ENCODE measurements at places on chromosomes 1 and 21.

DNA sequence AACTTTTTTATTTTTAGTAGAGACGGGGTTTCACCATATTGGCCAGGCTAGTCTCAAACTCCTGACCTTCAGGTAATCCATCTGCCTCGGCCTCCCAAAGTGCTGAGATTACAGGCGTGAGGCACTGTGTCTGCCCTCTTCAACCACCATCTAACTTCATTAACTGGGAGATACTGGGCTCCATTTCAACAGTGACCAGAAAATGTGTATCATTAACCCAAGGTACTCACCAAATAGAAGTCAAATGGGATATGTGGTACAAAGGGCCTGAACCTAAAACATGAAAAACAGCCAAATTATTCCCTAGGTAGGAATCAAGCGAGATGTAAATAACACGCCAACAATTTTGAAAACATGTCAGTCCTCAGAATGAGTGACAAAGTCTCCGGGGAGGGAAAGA is 1.2 kb downstream of the ILF2 start:
- no peak for DNase-seq

- no peak for DNase-seq
Measured at GRCh38 chr1:183884526-183884925, 79.6 kb downstream of the RGL1 start.

GRCh38 chr1:20325407-20325843 is 34.8 kb downstream of the VWA5B1 start:
- DNase-seq, result no peak

DNA sequence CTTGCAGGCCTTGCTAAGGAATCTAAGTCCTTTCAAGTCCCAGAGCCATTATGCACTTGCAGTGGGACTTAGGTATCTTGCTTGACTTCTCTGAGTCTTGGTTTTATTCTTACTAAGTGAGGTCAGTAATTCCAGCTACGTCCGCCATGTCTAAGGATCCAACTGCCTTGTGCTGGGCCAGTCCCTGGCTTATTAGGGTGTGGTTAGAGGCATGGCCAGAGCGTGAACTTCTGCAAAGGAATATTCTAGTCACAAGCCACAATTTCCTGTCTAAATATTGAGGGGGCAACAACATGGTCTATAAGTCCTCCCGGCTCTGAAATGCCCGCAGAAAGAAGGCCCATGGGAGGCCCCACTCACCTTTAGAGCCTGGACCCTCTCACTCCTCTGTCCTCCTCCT is 82.9 kb downstream of the TMEM53 start:
- DNase-seq, result no peak

DNA sequence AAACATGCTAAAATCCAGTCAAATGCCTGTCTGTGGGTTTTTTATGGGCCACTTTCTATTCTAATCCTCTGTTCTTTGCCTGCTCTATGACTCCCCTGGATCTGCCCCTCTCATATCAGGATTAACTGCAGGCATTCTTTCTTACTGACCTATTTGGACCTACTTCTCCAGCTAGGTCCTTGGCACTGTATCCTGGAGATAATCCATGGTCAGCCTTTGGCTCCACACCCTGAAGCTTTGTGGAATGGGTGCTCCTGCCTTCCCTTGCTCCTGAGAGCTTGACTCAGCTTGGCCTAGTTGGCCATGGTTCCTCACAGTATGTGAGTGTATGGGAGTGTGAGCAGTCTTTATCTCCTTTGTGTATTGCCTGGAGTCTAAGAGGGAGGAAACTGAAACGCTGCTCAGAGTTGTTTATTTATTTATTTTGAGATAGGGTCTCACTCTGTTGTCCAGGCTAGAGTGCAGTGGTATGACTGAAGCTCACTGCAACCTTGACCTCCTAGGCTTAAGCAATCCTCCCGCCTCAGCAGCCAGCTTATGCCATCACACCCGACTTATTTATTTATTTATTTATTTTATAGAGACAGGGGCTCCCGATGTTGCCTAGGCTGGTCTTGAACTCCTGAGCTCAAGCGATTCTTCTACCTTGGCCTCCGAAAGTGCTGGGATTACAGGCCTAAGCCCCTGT is 28.7 kb upstream of the CDC14A start:
- no peak for DNase-seq

DNA sequence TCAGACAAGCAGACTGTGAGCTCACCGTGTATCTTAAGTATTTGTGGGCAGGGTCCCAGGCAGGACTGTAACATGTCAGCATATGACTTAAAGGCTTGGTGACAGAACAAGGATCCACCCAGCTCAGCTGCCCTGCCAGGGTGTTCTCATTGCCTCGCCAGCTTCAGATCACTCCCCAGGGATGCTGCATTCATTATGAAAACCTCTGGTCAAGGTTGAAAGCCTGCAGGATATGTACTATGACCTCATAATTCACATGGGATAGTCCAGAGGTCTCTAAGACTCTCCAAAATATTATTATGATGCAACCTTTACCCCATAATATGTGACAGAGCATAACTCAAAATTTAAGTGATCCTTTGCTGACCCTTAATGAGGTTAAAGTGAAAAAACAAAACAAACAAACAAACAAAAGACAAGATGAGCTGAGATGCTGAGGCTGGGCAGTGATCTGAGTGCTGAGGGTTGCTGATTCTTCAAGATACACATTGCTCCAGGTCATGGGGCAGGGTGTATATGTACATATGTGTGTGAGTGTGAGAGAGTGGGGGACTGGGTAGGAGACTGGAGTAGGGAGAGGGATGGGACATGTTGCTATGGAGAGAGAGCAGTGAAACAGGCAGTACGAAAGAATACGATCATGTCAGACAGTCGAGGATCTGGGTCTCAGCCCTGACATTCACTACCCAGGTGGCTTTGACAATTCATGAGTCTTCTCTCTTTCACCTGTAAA is 98.8 kb upstream of the DUSP10 start:
- no peak for DNase-seq

GRCh38 chr1:15525050-15526020 is 1.3 kb upstream of the DNAJC16 start:
- no peak for DNase-seq

GRCh38 chr1:20061866-20062265 is 8.1 kb upstream of the PLA2G5 start:
- DNase-seq, result no peak

DNA sequence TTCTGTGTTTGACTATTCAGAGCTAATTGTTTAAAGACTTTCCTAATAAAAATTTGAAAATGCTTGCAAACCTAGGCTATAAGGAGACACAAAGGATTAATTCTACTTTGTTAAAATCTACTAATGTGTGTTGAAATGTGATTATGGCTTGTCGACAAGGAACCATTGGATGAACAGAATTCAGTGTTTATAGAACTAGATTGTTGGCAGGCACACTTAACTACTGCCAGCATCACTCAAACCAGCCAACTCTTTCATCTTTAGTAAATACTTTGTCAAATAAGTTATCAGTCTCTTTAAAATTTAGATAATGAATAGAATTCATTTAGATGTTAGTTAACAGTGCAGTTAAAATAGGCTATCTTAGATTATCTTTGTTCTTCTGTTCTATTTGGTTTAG is 27.6 kb downstream of the HS2ST1 start:
- no peak for DNase-seq

DNA sequence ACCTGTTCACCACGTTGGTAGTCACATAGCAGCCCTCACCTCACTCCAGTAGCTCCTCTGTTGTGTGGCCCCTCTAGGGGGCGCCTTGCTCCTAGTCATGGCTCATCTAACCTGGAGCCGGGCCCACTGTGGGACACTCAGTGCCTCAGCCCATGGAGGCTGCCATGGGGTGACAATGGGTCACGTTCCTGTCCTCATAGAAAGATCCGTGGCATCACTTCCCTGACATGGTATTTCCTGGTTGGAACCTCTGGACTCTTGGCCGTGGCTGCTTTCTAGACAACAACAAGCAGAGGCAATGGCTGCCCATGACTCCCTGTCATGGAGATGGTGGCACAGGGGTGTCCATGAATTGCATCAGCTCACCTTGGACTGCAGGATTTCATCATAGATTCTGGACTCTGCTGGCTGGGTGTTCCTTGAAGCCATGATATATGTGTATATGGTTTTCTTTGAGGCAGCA is 27.5 kb upstream of the SLAMF6 start:
- DNase-seq, result peak; percentile 51

DNA sequence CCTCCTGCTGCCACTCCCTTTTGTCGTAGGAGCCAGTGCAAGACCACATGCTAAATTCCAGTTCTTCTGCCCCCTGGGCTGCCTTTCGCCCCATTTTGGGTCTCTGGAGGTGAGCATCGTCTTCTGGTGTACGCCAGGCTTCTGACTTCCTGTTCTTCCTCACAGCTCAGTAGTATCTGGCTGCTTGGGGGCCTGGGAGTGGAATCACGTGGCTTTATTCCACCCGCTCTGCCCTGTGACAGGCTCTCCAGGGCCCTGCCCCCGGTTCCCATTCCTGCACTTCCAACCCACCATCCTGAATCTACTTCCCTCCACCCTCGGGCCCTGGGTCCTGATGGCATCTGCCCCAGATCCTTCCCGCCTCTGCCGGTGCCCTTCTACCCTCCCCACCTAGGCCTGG is 3.6 kb downstream of the NFASC start:
- no peak for DNase-seq

GRCh38 chr1:93845538-93846205 is 33.3 kb downstream of the DNTTIP2 start:
- DNase-seq, result no peak

DNA sequence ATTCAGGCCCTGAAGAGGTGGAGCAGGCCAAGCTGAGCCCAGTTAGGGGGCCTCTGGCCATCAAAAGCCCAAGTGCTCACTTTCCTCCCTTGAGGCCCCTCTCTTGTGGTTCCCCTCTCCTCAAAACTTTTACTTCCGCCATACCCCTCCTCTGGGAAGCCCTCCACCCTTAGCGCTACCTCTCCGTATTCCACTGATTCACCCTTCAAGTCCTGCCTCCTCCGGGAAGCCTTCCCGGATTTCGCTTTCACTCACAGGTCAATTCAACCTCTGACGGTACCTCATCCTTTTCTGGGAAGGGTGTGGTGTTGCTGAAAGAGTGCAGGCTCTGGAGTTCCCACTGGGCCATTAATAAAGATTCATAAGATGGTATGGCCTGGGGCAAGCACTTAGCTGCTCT is 19.1 kb downstream of the SPOCD1 start:
- no peak for DNase-seq

GRCh38 chr1:236204039-236204438 is 61.7 kb downstream of the GPR137B start:
- DNase-seq, result no peak

DNA sequence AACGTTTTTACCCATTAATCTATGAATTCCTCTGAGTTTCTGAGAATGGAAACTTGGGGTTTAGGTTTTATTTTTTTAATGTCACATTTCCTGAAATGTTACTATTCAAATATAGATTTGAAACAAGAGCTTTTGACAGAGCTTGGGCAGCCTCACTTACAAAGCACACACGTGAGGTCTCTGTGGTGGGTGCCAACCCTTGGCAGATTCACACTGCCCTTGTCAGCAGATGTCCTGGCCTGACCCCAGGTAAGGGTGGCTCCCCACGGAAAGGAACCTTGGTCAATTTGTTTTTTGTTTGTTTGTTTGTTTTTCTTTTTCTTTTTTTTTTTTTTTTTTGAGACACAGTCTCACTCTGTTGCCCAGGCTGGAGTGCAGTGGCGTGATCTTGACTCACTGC is 53.5 kb downstream of the FAAP20 start:
- no peak for DNase-seq

- DNase-seq, result no peak
Measured at GRCh38 chr1:40939320-40940059, 40.0 kb upstream of the CTPS1 start.

DNA sequence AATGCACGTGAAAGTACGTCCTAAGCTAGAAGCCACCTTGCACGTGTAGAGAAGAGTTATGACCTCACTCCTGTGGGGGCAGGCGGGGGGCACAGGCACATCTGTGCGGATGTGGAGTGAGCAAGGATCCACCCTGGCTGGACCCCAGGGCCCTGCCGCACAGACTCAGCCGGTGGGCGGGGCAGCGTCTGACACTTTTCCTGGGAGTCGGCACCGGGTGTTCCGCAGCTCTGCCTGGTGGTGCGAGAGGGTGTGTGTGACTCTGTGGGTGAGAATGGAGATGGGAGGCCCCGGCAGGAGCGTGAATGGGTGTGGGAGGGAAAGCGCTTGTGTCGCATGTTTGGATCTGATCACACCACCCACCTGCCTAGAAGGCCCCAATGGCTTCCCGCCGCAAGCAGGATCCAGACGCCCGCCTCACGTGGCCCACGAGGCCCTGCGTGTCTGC is 29.5 kb downstream of the RAP1GAP start:
- DNase-seq, result no peak

- DNase-seq, result no peak
Measured at GRCh38 chr1:3903141-3904005, 3.3 kb upstream of the C1orf174 start.

GRCh38 chr1:152458384-152459185 is 44.5 kb upstream of the CRNN start:
- DNase-seq, result peak; percentile 74

GRCh38 chr1:13823936-13824335 is 123.9 kb downstream of the PRDM2 start:
- no peak for DNase-seq

DNA sequence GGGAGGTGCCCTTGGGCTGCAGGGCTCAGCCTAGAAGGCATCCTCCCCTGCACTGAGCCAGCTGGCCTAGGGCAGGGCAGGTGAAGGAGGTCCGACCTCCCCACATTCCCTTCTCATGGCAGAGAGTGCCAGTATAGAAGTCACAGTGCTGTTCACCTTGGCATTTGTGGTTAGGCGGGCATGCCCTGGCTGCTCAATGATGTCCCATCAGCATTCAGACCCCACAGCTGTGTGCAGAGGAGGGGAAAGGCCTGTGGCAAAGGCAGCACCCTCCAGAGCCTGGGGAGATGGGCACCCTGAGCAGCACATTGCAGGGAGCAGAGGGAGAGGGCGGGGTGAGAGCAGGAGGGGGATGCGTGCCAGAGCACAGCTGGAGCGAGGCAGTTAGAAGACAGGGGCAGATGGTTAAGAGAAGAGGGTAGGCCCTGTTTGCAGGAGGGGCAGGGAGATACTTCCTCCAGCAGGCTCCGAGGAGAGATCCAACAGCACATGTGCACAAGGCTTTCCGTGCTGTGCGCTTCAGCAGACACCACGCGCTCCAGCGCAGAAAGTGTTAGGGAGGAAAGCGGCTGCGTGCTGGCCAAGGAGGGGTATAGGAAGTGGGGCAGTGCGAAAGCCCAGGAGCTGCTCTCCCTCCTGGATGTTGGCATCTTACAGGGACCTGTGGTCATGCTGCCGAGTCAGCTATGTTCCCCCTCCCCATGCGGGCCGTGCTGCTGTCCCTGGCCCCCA is 43.7 kb upstream of the COL6A1 start:
- no peak for DNase-seq

- DNase-seq, result no peak
Measured at GRCh38 chr1:55064861-55065263, 25.5 kb downstream of the PCSK9 start.

- no peak for DNase-seq
Measured at GRCh38 chr1:4488018-4488417, 166.4 kb upstream of the AJAP1 start.

DNA sequence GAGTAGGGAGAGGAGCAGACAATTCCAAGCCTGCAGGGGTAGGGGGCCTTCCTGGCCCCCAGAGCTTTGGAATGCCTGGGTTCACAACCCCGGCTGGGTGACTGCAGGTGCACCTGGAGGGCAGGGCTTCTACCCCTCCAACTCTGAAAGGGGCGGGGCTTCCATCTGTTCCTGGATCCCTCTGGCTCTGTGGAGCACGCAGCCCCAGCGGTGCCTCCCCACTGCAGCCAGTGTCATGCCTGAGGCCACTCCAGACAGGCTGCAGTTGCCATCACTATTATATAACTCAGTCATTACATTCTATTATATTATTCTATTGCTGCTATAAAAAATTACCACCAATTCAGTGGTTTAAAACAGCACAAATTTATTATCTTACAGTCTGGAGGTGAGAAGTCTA is 12.5 kb upstream of the FNBP1L start:
- no peak for DNase-seq
